ENCODE measurements at places on chromosomes 13 and 19.

GRCh38 chr19:5394551-5395505, 54.2 kb upstream of the PTPRS start:
- no peak for DNase-seq

GRCh38 chr13:45826731-45827130, 24.8 kb downstream of the SIAH3 start:
- DNase-seq: no peak

GRCh38 chr13:95030821-95031343, 270.4 kb downstream of the ABCC4 start:
- no peak for DNase-seq

DNA sequence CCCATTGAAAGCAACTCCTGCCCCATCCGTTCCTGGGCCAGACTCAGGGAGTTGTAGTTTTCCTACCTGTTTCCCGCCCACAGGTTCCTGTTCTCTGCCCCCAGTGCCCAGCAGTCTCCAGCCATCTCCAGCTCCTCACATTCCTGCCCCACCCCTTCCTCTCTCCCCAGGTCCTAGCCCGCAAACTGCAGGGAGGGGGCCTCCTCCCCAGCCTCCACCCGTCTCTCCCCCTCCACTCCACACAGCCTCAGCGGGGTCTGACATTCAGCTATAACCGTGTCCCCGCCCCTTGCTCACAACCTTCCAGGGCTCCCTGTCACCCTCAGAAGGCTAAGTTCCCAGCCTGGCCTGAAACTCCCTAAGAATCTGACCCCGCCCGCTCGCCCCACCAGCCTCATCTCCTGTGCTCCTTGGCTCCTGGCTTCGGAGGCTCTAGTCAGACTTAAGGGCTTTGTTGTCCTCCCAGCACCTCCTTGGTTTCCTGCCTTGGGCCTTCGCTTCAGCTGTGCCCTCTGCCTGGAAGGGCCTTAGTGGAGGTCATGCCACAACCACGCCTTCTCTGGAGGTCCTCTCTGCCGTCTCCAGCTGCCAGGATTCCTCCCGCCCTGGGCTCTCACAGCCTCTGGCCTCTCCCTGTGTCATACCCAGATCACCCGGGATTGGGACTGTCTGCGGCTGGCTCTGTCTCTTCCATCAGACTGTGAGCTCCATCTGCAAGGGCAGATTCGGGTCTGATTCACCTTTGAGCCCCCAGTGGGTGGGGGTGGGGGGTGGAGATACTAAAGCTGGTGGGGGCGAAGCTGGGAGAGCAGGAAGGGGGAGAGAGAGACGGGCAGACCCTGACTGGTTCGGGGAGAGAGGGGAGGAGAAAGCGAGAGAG, 5.1 kb upstream of the SPACA6 start:
- no peak for DNase-seq

DNA sequence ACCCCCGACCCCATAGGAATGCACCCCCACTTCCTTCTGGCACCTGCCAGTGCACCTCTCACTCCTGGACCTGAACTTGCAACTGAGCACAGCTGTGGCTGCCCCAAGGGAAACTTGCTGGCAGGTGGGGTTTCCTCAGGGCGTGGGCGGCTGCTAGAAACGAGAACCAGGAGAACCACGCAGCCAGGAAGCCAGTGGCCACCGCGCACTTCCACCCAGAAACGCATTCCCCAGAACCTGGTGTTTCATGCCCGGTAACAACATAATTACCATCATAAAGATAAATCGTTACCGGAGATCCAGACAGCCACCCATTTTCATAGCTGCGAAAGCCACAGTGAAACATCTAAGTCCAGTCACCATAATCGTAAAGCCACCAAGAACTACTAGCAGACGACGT, 75.2 kb upstream of the C13orf46 start:
- no peak for DNase-seq

GRCh38 chr13:112034231-112034630, 32.7 kb upstream of the SOX1 start:
- DNase-seq: no peak

GRCh38 chr19:52603558-52604207, 33.6 kb downstream of the ZNF701 start:
- DNase-seq: no peak

GRCh38 chr19:7699003-7699402, 2.9 kb downstream of the FCER2 start:
- no peak for DNase-seq

GRCh38 chr13:64845110-64845509, 2385.0 kb downstream of the PCDH9 start:
- DNase-seq: no peak

DNA sequence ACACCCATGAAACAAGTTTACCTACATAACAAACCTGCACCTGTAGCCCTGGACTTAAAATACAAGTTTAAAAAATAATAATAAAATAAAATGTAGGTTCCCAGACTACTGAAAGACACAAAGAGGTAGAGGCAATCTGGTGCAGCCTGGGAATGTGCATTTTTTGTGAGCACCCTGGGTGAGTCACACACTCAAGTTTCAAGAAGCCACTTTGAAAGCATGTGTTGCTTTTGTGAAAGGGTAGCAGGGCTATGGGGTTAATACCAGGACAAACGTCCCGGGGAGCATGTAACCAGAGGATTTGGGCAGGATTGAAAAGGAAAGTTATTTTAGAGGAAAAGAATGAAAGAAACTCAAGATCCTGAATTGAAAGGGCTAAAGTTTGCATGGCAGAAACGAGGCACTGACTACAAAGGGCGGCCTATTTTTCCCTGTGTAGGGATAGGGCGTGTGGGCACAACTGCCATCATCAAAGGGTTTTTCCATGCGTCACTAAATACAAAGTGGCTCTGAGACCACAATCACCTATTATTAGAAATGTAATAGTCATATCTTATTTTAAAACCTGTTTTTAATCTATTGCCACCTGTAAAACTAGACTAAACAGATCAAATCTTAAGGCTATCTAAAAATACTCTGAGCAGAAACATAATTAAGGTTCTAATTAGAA, 314.9 kb downstream of the COG6 start:
- DNase-seq: no peak

GRCh38 chr13:107562203-107562602, 653.1 kb downstream of the LIG4 start:
- no peak for DNase-seq

DNA sequence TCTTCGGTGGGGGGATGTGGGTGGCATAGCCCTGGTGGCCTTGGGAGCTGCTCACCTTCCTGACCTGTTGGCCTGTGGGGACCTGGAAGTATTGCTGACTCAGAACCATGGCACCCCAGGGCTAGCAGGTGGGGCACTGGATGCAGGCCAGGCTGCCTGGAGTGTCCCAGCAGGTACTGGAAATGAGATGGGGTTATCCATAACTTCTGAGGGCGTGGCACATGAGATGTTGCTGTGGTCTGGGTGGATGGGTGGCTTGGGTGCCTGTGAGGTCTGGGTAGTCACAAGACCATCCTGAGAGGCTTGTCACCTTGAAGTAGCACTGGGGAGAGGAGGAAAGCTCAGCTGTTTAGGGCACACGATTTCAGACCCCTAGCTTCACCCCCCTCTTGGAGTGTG, 636 bp upstream of the RNF225 start:
- DNase-seq: no peak

Data from stimulated activated CD8-positive, alpha-beta memory T cell treated with anti-CD3 and anti-CD28 coated beads, Interleukin-7, amount 100 ng/mL, for 1 hour (primary cell).